ENCODE measurements at places on chromosomes 4 and X. TPM values are rescaled to one million over a fixed set of nuclear protein-coding genes. Genes with fewer than 3 reads are reported as not detected.

Gene XAGE3
- total RNA-seq: not detected

Gene TMEM185A
- 22.9 TPM for total RNA-seq

Gene ARX
- total RNA-seq: not detected

Gene CNGA1
- total RNA-seq: under 0.01 TPM

Gene RTL5
- 5.6 TPM for total RNA-seq

Gene IL9R
- 0.13 TPM for total RNA-seq

Gene TIMM8A
- total RNA-seq: 2.9 TPM

Gene AFM
- total RNA-seq: not detected

Gene CTAG2
- not detected for total RNA-seq

Gene SCRG1
- 0.31 TPM for total RNA-seq

Gene ARHGAP6
- total RNA-seq: 9.9 TPM
